ENCODE measurements at places on chromosomes 7 and 10.

DNA sequence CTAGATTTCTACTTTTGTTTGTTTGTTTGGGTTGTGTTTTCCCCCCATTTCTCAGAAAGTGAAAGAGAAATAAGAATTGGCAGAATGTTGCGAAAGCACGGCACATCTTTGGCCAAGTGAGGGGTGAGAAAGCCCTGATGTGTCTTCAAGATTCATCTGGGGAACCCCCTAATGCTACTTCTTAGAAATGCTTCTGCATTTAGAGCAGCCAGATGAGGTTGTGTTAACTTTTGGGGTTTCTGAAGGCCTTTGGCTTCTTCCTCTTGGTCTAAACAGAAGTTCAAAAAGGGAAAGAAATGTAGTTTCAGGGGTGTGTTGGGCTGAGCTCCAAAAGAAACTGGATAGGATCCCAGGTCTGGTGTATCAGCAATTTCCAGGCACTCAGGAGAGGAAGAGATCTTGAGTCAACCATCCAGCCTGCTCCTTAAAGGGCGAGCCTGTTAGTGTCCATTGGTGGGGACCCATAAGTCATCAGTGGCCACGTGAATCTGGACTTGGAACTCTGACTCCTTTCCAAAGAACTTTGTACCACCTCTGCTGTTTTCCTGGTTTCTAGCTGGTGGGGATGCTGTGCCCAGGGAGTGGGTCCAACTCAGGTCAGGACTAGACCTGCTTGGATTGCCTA, 6.5 kb downstream of the DUSP5 start:
- no peak for DNase-seq

- DNase-seq: no peak
These were observed at the start of gene OR13A1 for GRCh38 chr10:45315508-45315907. TSS of gene OR13A1 (minus strand) at chr10:45315608. CDS start at chr10:45304422, 11,186 bp downstream.

DNA sequence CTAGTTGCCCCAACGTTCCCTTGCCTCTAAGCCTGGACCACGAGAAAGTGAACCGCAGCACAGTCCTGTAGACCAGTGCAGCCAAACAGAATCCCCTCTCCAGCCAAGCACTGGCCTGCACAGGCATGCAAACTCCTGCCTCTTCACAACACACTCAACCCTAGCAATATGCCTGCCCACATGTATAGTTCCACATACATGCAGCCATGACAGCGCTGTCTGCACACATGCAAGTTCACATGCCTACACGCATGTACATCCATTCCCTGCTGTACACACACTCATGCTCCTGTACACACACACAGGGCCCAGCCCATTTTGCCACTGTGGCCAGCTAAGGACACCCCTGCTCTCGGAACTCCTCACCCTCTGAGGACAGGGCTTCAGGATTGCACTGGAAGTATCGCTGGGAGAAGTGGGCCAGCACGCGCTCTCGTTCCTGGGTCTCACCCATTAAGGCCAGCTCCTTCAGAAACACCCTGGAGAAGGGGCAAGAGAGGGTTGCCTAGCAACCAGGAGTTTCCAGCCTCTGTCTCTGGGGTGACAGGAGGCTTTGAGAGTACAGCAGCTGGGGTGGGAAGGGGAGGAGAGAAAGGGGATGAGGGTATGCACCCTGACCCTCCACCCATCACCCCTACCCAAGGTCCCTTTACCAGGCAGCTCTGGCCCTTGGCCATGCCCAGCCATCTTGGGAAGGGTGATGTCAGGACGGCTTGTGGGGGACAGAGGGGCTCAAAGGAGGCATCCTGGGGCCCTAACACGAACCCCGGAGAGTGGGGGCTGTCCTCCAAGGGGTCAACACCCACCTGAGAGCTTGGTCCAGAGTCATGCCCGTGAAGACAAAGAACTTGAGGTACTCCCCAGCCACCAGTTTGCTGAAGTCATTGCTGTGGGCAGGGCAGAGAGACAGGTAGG, 7.0 kb downstream of the PSD start:
- DNase-seq: no peak

DNA sequence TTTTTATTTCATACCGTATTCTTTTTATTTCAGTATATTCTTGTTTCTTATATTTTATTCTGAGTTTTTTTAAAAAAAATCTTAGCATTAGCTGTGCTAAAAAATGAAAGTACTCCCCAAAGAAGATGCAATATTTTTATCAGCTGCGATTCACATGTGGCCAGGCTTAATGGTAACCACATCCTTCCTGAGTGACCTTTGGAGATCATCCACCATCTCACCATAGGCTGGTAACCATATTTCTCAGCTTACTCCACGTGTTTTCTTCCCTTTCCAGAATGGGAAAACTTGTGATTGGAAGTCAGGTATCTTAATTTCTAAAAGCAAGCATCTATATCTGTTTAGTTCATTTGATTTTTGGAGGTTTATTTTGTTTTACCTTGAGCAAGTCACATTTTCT, 18.8 kb upstream of the LIPM start:
- no peak for DNase-seq

GRCh38 chr7:138785587-138786437, 12.0 kb upstream of the TMEM213 start:
- no peak for DNase-seq

DNA sequence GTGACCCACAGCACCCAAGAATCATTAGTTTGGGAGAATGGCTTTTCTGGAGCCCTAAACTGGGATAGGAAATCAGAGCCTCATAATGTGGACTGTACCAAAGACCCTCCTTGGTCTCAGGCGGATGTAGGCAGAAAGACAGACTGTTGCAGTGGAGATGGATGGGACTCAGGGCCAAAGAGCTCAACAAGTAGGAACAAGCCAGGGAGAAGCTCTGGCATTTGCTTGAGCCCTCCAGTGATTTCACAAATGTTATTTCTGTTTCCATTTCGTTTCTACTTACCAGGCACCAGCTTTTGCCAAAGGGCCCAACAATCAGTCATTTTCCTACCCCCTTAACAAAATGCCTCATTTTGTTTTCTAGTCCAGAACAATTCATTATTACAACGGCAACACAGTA, 762.7 kb downstream of the KCNMA1 start:
- no peak for DNase-seq

DNA sequence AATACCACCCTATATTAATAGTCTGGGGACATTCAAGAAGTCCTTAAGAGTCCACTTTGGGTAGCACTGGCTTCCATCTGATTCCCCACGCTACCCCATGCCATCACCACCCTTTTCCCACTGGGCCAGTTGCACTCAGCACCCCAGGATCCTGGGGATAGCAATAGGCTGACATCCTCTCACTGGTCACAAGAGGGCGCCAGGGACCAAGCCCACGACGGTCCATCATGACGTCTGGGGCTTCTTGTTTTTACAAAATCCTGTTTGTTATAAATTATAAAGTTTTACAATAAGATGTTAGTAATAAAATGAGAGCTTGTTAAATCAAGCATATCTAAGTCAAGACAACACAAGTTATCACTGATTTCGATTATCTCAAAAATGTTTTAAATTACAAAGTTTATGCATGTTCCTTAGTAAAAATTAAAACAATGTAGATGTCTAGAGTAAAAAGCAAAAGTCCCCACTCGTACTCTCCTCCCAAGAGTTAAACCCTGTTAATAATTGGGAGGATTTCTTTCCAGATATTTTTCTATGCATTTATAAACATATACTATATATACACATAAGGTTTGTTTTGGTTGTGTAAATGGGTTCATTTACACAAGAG, 15.4 kb downstream of the GPNMB start:
- no peak for DNase-seq

DNA sequence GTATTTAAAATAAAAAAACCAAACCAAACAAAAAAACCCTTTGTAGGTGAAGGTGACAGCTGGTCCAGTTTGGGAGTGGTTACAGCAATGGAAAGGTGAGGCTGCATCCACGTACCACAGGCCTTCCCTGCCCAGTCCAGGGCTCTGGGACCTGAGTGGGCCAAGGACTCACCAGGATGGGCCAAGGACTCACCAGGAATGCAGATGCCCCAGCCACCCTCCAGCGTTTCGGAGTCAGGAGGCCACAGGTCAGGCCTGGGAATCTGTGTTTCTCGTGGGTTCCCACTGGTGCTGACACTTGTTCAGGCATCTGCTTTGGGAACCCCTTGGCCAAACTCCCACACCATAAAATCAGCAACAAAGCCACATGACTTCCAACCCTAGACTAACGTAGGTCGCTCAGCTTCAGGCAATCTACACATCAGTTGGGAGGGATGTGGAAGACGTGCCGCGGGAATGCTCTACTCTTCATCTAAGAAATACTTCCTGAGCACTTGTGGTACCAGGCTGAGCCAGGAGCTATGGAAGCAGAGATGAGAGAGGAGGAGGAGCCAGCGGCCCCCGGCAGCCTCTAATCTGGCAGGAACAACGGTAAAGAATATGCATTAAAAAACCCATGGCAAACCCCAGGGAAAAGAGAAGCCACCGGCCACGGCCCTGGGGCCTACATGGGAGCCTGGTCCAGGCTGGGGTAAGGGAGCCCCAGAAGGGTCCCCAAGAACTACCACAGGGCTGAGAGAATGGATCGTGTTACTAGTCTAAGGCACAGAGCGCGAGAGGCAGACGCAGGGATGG, 473.4 kb downstream of the PTPRN2 start:
- DNase-seq: no peak

Data from stimulated activated CD4-positive, alpha-beta T cell treated with anti-CD3 and anti-CD28 coated beads, TNF-alpha, amount 100 ng/mL, for 1 hour (primary cell).